ENCODE measurements at places on chromosomes 2 and 18. TPM values are rescaled to one million over a fixed set of nuclear protein-coding genes. Genes with fewer than 3 reads are reported as not detected.

- DNase-seq: no peak
These were observed 375.5 kb upstream of the TRIB2 start for GRCh38 chr2:12341215-12341614.

- peak; percentile 6 for DNase-seq
These were observed 164.1 kb downstream of the GREB1L start for GRCh38 chr18:21406116-21406515.

Gene DNAJC5G
- total RNA-seq: not detected

DNA sequence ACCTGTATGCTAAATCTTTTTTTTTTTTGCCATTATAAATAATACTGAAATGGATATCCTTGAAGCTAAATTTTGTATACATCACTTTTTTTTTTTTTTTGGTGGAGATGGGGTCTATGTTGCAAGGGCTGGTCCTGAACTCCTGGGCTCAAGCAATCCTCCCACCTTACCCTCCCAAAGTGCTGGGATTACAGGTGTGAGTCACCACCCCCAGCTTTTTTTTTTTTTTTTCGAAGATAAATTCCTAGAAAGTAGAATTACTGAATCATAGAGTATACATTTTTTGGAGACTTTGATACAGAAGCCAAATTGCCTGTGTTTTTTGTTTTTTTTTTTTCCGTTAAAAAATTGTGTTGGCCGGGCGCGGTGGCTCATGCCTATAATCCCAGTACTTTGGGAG lies 51.0 kb upstream of the MCFD2 start:
- no peak for DNase-seq

Gene RSAD2
- total RNA-seq: 0.63 TPM

GRCh38 chr2:12479065-12479601 lies 237.6 kb upstream of the TRIB2 start:
- DNase-seq: peak; percentile 25

- no peak for DNase-seq
These were observed 7.6 kb downstream of the STAMBP start for GRCh38 chr2:73836141-73836943.

- no peak for DNase-seq
These were observed 613.0 kb upstream of the FSHR start for GRCh38 chr2:49767316-49767715.

DNA sequence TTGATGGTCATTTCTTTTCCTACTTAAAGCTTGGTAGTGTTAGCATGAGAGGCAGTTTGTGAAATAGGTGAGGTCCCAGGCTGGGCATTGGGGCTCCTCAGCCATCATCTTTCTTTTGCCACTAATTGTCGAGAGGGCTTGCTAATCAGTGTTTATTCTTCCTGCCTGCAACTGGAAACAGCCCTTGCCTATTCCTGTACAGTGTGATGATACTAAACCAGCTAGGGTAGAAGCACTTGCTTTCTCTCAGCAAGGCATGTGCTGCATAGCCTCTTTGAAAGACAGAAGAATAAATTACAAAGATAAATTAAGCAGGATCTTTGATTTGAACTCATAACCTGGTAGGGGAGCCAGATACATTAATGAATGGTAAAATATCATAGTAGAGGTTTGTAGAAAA lies 16.6 kb upstream of the GPBAR1 start:
- no peak for DNase-seq

Gene RTP5
- total RNA-seq: not detected

GRCh38 chr2:169464466-169464865 lies 14.8 kb upstream of the BBS5 start:
- no peak for DNase-seq

DNA sequence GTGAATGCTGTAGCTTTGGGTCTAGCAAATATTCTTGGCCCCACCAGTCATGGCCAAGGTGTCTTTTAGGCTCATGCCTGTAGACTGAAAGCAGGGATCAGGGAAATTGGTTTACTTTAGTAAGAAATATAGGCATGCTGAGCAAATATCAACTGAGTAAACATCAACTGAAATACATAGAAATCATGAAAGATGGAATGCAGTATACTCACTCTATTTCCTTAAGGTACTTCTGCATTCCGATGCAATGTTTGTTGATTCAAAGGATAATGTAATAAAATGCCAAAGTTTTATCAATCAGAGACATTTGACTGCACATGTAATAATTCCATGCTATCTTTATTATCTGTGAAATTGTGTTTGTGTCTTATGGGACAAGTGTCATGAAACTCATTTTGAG lies 19.6 kb upstream of the IL1R1 start:
- DNase-seq: no peak

Gene UGT1A6
- total RNA-seq: 0.09 TPM

GRCh38 chr2:205218056-205218455 lies 464.2 kb upstream of the NRP2 start:
- peak; percentile 82 for DNase-seq

DNA sequence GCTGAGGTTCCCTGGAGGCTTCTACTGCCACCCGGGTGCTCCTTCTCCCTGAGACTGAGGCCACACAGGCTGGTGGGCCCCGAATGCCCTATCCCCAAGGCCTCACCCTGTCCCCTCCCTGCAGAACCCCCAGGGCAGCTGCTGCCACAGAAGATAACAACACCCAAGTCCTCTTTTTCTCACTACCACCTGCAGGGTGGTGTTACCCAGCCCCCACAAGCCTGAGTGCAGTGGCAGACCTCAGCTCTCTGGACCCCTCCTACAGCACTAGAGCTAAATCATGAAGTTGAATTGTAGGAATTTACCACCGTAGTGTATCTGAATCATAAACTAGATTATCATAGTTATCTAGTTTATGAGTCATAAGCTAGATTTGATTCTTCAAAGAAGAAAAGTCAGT lies 7.3 kb upstream of the CENPA start:
- no peak for DNase-seq

GRCh38 chr2:106970471-106971261 lies 84.7 kb upstream of the ST6GAL2 start:
- DNase-seq: peak; percentile 55

DNA sequence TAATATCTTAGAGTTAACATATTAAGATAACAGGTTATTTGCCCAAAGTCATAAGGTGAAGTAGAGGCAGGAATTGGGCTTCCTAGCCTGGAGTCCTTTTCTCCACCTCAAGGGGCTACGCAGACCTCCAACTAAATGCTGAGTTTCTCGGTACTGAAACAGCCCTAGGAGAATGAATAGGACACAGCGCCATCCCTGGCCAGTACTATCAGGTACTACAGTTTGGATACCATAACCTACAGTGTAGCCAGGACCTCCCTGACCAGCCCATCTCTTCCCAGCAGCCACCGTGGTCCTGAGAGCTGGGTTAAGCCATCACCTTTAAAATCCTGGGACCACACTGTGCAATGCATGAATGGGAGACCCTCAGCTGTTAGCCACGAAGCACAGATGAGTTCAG lies 15.7 kb downstream of the CASP8 start:
- DNase-seq: no peak

DNA sequence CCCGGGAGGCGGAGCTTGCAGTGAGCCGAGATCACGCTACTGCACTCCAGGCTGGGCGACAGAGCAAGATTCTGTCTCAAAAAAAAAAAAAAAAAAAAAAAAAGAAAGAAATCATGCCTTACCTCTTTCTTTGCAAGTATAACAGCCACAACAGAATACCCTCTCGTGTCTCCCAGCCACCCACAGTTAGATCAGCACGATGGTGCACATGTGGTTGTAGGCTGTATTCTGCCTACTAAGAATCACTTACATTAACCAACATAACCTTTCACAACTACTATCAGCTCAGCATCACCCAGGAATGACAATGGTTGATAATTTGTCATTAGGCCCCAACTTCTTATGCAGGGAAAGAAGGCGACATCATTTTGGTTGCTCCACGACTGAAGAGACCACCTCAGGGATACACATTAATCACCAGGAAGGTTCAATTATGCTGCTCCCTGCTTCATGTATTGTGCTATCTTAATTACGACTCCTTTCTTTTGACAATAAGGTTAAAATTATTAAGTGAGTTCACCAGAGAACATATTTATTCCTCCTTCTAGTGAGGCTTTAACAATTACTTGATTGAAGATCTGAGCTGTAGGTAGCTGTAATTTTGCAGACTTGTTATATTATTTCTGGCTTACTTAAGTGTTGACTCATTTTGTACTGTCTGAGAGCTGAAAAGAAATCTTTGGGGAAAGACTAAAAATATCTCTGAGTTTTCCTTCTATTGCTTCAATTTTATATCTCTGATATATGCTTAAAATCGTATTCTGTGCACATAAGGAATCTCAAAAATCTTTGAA lies 120.1 kb downstream of the LRP1B start:
- DNase-seq: no peak

Gene ASB18
- not detected for total RNA-seq

Gene ACMSD
- not detected for total RNA-seq

- DNase-seq: peak; percentile 99
These were observed 144.0 kb downstream of the TNS1 start for GRCh38 chr2:217858519-217859491.

DNA sequence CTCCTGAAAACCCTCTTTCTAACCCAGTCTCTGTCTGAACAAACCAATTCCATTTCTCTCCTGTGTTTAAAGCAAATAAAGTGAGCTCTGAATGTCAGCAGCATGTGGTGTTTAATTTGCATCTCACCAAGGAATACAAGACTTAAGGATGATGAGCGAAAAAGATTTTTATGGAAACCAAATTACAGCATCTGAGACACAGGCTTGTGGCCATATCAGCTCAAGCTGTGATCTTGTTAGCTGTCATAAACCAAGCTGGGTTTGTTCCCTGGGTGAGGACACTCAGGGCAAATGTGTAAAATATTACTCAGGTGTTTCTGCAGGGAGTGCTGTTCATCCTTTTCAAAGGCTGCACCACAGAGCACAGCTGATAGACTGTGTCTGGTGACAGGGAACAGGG lies 129.3 kb upstream of the REV1 start:
- DNase-seq: no peak

DNA sequence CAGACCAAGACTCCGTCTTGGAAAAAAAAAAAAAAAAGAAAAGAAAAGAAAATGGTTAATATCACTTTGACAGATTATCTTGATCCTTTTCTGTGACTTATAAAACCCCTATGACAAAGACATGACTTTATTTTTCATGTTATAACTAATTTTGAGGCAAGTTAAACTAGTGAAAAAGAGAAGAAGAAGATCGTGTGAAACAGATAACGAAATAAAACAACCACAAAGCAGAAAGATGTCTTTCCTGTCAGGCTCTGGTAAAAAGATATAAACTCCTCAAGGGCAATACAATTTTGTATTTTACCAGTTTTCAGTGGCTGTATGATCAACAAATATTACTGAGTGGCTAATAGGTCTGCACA lies 13.4 kb upstream of the RBMS1 start:
- DNase-seq: no peak

Gene OSR1
- 117 TPM for total RNA-seq

- DNase-seq: no peak
These were observed 3.5 kb upstream of the RNPEPL1 start for GRCh38 chr2:240564561-240565332.

Gene IGFBP5
- 334 TPM for total RNA-seq

DNA sequence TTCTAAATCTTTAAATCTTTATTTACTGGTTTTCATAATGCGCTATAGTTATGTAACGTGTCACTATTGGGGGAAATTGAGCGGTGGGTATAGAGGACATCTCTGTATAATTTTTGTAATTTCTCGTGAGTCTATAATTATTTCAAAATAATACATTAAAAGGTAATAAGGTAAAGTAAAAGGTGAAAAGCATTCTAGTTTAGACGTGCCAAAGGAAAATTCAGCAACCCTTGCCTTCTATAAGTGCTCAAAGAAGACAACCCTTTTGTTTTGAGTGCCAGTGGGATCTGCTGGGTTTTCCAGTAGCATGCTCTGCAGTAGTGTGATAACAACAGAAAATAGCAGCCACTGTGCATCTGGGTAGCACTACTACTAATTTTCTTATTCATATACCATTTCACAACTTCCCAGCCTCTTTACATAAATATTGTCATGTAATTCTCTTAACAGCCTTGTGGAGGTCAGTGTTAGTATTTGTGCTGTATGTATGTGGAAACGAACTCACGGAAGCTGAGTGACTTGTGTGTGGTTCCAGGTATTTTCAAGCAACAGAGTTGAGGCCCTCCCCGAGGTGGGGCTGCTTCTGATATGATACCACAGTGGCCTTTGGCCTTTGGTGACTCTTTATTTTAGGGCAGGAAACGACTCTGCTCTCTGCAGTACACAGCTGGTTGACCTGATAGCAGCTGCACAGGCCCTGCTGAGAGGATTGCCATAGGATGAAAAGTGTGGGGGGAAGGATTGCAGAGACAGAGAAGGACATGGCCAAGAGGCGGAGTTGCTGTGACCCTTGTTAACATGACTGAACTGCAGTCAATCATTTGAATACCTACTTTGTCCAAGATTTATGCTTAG lies 104.5 kb downstream of the TDRD15 start:
- no peak for DNase-seq

GRCh38 chr2:134396493-134396892 lies 142.6 kb downstream of the MGAT5 start:
- DNase-seq: no peak

DNA sequence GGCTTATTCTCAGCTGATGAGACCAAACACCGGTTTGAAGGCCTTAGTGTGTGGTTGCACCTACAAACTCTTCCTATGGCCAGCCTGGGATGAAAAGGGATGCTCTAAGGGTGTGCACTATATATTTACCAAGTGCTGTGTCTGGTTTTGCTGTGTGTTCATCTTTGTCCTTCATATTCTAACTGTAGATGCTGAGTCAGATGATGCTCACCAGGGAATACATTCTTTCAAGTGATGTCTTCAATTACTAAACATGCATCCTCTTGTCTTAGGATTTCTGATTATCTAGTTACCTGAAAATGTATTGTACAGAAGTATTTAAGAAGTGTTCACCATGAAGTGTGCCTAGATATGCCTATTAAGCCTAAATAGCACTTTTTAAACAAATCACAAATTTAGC lies 1111.6 kb upstream of the ZEB2 start:
- DNase-seq: no peak

Gene TSPYL6
- total RNA-seq: 0.25 TPM

Gene UPP2
- total RNA-seq: not detected

Gene TMX3
- 80.8 TPM for total RNA-seq

DNA sequence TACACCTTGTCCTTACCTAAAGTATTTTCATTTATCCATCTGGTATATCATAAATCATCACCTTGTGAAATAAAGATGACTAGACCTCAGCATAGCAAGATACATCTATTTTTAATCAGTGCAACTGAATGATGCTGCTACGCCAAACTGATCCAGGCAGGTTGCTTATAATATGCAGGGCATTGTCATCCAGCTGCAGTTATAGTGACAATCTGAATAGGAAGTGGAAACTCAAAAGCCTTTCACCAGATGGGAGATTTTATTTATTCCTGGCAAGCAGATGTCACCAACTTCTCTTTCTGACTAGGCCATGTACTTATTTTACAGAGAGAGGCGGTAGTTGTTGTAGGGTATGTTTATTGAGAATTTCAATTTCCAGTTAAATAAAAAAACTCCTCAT lies 747.3 kb downstream of the ADCYAP1 start:
- DNase-seq: no peak

Gene SCN1A
- total RNA-seq: 0.09 TPM

GRCh38 chr2:99414566-99414965 lies 75.3 kb downstream of the REV1 start:
- no peak for DNase-seq

Measured in fibroblast of the aortic adventitia (primary cell).